ENCODE measurements at places on chromosomes 3 and 15.
A peak's percentile ranks its signal among the peaks of the same experiment; 100 is the strongest.

DNA sequence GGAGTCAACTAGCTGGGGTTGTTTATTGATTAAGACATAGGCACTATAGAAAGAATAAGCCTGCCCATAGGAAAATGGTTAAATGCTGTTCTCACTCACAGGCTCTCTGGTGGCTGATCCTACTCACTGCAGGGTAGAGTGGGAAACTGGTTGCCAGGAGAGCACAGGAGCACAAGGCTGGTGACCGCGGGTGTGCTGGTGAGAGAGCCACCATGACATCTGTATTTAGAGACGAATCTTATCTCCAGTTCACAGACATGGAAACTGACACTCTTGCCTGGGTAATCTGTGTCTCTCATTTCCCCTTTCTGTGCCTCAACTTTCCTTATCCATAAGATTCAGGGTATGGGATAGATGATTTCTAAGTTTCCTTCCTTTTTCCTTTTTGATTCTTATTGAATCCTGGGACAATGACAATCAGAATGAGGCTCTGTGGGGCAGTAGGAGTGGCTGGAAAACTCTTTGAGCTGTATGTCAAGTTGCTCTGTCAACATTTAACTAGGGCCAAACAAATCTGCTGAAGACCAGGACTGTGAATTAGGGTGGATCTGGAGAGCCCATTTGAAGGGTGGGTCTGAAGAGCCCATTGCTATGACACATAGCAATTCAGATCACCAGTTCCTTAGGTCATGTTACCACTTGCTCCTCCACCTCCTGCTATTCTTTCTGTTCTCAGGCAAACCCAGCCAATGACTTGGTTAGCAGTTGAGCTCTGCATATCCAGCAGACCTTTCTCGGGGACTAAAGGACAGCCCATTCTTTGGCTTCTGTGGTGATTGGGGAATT lies 286.1 kb upstream of the TBL1XR1 start:
- no peak for DNase-seq

GRCh38 chr3:18507333-18507732 lies 82.2 kb upstream of the SATB1 start:
- DNase-seq = no peak

GRCh38 chr3:146145642-146146041 lies 15.3 kb downstream of the PLOD2 start:
- DNase-seq = no peak

- DNase-seq = peak; percentile 26
Measured at GRCh38 chr3:158845765-158846350, 44.0 kb downstream of the MFSD1 start.

DNA sequence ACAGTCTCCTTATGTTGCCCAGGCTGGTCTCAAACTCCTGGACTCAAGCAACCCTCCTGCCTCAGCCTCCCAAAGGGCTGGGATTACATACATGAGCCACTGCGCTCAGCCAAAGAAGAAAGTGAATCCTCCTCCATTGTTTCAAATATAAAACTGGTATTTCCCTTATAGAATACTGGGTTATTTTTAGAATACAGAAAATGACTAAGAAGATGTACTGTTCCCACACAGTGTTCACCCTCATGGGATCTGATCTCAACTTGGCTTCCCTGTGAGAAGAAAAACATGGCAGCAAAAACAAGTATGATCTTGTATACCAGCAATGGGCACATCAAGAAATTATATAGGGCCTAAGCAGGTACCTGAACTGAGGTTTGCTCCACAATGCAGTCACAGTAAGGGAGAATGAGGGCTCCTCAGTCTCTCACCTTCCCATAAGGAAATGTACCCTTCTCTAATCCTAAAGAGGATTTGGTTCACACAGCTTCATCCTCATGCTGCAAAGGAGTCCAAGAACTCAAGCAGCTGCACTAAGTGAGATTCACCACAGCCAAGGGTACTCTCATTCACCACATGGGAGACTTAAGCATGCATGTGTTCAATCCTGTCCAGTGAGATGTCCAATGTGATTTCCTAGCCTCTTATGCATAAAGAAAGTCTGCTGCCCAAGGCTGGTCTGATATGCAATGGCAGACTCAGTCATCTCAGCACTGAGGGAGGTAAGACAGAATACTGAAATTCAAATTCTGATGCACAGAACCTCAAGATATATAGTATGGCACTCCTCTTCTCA lies 25.8 kb downstream of the USP4 start:
- no peak for DNase-seq

GRCh38 chr15:28021281-28022039 lies 77.7 kb downstream of the OCA2 start:
- peak; percentile 95 for DNase-seq

DNA sequence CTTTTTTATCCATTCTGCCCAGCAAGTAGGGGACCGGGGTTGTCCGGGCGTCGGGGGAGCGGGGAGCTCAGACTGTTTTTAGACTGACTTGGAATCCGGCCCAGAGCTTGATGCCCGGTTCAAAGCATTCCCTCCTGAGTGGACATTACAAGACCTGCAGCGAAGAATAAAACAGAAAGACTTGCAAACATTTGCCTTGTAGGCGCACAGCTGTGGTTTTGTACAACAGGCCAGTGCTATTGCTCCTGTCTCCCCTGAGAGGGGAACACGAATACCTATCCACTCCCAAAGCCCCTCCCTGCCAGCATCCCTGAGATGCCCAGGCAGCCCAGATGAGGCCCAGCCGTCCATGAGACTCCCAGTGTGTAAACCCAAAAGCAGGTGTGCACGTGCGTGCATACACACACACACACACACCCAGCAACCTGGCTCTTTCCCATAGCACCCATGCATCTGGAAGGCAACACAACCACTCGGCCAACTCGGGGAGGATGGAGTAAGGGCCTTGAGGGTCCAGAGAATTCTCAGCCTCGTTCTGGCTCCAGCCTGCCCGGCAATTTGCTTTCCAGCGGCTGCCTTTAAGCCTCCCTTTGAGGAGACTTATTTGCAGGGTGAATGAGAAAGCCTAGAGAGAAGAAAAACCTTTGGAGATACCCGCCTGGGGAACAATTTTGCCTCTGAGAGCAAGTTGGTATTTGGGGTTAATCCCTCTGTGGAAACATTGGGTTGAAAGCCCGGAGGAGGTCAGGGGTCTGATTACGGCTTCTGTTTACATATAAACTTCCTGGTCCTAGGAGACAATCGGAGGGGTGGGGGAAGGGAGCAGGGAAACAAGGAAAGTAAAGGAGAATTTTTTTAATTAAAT lies 161.0 kb upstream of the HES1 start:
- no peak for DNase-seq

GRCh38 chr15:57048930-57049549 lies 130.6 kb downstream of the TCF12 start:
- DNase-seq = no peak

DNA sequence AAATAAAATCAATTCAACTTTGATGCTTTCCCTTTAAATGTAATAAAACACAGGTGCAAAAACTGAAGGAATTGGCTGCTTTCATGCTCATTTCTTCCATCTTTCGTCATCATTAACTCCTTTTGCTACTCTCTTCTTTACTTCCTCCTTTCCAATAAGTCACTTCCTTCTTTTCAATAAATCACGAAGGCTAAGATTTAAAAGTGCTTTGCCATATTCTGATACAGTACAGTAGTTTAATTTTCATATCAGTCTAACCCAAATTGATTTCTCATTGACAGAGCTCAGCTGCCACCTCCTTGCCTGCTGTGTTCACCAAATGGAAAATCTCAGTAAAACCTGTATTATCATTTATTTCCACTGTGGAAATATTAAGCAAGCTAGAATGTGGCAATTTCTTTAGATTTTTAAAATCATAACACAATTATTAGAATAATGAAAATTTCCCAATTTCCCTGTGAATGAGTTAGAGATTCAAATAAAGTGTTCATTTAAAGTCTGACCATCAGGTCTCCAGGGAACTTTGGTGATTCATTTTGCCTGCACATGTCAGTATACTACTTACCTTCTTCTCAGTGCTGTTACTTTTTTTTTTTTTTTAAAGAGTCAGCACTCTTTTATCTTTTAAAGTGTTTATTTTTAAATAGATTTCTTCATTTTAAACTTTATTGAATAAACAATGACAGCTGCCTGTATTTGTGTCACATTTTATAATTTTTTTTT lies 41.6 kb downstream of the NANOGP8 start:
- DNase-seq = no peak

DNA sequence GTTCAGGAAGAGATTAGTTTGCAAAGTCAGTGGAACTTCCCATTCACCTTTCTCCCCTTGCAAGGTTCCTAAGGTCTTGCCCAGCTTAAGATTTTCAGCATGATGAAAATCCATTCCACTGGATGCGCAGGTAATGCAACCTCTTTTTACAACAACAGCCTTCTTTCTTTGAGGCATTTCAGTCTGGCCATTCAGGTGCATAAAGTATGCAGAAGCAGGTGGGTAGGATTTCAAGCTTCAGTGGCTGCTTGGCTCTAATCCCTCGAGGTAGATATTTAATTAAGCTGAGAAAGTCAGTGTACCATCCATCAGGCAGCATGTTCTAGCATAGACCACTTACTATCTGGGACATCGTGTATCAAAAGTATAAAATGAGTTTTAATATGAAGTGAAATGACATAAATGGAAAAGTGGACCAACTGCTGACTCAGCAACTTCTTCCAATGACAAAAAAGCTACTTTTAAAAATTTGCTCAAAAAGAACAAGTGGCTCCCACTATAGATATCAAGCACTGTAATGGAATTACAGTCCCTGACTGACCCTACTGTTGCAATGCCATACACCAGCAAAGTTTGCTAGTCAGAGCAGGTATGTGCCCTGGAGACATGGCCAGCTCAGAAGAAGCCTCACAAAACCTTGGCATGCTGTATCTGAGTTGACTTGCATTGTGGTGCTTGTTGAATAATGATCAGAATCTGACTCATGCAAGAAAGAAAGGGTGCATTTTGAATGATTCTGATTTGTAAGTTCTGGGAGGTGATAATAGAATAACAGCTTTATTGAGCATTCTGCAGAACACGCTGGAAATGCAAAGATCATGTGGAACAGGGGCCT lies 459.9 kb upstream of the MCTP2 start:
- no peak for DNase-seq

GRCh38 chr15:93086791-93087190 lies 2.2 kb downstream of the RGMA start:
- no peak for DNase-seq

DNA sequence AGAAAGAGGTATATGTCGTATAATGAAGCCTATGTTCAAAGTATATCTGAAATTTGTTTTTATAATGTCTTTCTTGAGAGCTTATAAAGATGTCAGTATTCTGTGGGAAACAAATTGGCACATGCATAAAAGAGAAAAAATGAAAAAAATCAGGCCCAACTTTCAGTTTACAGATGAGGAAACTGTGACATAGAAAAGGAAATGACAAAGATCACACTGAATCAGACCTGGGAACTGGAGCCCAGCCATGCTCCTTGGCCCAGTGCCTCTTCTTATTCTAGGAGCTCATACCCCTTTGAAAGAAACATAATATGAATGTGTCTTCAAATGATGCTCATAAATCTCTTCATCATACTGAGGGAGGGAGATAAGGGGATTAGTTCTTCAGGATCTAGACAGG lies 48.4 kb downstream of the TMEM44 start:
- DNase-seq = no peak

DNA sequence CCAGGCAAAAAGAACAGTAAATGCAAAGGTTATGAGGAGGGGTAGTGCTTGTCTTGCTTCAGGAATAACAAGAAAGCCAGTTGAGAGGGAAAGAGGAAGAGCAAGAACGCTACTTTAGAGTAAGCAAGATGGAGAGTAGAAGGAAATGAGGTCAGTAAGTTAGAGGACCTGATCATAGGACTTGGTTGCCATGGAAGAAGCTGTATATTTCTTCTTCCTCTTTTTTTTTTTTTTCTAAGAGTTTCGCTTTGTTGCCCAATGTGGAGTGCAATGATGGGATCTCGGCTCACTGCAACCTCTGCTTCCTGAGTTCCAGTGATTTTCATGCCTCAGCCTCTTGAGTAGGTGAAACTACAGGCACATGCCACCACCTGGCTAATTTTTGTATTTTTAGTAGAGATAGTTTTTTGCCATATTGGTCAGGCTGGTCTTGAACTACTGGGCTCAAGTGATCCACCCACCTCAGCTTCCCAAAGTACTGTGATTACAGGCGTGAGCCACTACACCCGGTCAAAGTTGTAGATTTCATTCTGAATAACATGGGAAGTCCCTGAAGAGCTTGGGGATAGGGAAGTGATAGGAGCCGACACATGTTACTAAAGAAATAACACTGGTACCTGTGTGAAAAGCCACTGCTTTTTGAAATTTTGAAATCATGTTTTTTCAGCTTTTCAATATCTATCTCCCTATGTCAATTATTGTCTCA lies 527.9 kb upstream of the NAALADL2 start:
- DNase-seq = no peak

- DNase-seq = no peak
Measured at GRCh38 chr3:87837076-87837475, 221.7 kb downstream of the CGGBP1 start.

- no peak for DNase-seq
Measured at GRCh38 chr3:101913168-101913567, 63.9 kb downstream of the NFKBIZ start.

DNA sequence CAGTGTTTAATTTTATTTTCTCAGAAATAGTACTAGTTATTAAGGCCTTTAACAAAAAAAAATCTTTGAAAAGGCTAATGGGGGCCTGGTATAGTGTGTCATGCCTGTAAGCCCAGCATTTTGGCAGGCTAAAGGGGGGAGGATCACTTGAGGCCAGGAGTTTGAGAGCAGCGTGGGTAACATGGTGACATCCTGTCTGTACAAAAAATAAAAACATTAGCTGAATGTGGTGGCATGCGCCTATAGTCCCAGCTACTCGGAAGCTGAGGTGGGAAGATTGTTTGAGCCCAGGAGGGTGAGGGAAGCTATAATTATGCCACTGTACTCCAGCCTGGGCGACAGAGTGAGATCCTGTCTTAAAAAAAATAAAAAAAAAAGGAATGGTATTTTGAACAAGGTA lies 61.9 kb downstream of the TRAK1 start:
- no peak for DNase-seq

GRCh38 chr15:91050128-91050455 lies 27.7 kb upstream of the VPS33B start:
- DNase-seq = no peak

DNA sequence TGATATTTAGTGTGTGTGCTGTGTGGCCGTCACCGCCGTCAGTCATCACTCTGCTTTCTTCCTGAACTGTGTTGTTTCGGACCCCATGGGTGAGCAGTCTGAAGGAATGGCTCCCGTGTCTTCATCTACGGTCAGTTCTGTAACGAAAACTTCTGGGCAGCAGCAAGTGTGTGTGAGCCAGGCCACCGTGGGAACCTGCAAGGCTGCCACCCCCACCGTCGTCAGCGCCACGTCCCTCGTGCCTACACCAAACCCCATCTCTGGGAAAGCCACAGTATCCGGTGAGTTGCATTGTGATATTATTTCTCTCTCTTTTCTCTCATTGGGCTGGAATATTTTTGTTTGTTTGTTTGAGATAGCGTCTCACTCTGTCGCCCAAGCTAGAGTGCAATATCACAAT lies 34.7 kb downstream of the MAP6D1 start:
- no peak for DNase-seq

GRCh38 chr3:161069511-161070251 lies 35.5 kb downstream of the B3GALNT1 start:
- peak; percentile 89 for DNase-seq

- DNase-seq = peak; percentile 23
Measured at GRCh38 chr3:171218069-171218468, 191.5 kb upstream of the SLC2A2 start.

- no peak for DNase-seq
Measured at GRCh38 chr3:42052132-42052483, 39.0 kb upstream of the TRAK1 start.
